Stimulated activated CD8-positive, alpha-beta memory T cell treated with anti-CD3 and anti-CD28 coated beads, Interleukin-12 subunit alpha, Interleukin-12 subunit beta, amount 100 ng/mL, for 4 hours (primary cell): ENCODE measurements at places on chromosomes 1 and 21.

- DNase-seq: no peak
Measured at GRCh38 chr1:62058956-62059355, 135.7 kb upstream of the L1TD1 start.

DNA sequence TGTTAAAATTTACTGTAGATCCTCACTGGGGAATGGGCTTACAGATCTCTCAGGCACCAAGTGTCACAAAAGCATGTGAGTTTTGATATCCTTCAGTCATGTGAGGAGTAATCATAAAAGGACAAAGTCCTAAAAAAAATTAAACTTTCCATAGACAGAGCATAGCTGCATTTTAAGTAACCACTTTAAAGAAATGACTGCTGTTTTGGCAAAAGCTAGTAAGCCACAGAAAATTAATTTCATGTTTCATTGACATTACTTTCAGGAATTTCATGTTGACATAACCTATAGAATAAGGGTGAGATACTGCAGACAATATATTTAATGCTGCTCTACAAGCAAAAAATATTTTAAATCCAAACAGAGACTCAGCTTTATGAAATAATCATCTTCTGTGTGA, 156.3 kb downstream of the LYPLAL1 start:
- DNase-seq: no peak

- no peak for DNase-seq
Measured at GRCh38 chr1:55196433-55197035, 18.6 kb downstream of the USP24 start.

DNA sequence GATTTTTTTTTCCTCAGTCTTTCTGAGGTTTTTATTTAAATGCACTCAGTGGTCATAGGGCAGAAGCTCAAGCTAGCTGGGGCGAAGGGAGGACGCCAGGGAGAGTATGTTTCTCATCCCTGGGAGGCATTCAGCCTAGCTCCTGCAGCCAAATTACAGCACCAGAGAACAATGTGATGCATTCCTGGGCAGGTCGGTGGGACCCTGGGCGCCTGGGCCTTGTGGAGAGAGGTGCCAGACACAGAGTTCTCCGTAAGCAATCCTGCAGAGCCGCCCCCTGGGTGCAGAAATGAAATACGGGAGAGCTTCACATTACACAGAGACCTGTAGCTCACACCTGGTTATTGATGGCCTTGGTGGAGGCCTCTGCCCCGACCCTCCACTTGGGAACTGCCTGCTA, 15.5 kb downstream of the WNT2B start:
- DNase-seq: no peak

GRCh38 chr1:162873671-162874666, 13.0 kb upstream of the CCDC190 start:
- DNase-seq: no peak

DNA sequence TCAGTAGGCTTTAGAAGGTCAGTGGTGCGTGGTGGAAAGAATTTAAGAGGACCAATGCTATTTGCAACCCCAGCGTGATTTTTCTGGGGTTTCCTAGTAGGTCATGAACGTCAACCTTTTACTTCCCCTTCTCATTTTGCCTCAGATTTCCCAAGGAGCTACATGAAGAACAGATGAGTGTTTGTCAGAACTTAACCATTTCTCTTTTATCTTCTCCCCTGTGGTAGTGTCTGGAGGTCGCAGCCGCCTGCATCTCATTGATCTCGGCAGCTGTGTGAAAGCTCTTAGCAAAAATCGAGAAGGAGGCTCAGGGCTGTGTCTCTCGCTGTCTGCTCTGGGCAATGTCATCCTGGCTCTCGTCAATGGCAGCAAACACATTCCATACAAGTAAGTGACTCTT, 491.1 kb downstream of the KIF26B start:
- DNase-seq: no peak

DNA sequence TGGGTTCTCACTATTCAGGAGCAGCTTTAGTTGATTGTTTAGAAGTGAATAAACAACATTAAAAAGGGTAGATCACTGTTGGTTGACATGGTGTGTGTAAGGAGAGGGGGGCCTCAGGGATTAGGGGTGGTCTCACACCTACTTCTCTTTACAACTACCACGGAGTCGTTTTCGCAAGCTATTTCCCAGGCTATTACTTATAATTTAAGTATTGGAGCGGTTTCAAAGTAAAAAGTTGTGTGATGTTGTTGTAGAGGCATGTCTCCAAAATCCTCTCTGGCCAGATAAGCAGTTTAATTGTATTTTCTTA, 1.3 kb downstream of the GPSM2 start:
- no peak for DNase-seq

GRCh38 chr1:198601936-198602889, 36.6 kb upstream of the PTPRC start:
- no peak for DNase-seq

DNA sequence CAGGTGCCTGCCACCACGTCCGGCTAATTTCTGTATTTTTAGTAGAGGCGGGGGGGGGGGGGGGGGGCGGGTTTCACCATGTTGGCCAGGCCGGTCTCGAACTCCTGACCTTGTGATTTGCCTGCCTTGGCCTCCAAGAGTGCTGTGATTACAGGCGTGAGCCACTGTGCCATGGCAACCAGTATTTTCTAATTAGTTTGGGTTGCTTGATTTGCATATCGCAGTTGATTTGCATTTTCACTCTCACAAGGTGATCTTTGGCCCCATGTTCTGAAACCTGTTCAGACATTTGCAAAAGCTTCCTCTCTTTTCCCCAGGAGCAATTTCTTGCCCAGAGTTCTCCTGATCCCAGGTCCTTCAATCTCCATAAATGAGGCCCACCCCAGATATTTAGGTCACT, 1.7 kb downstream of the TOR3A start:
- DNase-seq: no peak

GRCh38 chr1:110336300-110337039, 2.7 kb upstream of the RBM15 start:
- DNase-seq: no peak

DNA sequence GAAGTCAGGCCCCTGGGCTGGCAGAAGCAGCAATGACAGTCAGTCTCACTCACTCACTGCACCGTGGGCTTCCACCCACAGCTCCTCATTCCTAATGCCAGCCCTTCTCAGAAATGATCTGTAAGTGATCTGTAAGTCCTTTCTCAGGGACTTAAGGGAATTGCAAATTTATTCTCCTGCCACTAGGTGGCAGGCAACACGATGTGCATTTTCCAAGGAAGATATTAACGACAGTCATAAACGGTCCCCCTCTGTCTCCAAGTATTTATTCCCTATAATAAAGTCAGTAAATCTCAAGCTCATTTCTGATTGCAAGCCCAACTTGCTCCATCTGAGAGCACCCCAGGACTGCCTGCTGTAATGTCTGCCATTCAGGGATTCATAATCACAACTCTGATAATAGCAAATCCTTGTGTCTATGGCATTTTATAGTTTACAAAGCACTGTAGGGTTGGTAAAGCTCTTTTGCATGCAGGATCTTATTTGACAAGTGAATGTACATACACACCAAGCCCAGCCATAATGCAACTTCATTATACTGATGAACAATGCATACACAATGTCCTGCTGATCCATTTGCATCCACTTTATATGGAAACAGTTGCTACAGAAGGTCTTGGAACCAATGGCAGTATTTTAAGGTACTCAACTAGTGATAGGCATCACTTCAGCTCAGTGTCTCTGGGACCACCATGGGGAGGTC, 380.5 kb upstream of the CAMK1G start:
- no peak for DNase-seq

- no peak for DNase-seq
Measured at GRCh38 chr1:216502528-216503162, 79.4 kb upstream of the USH2A start.

DNA sequence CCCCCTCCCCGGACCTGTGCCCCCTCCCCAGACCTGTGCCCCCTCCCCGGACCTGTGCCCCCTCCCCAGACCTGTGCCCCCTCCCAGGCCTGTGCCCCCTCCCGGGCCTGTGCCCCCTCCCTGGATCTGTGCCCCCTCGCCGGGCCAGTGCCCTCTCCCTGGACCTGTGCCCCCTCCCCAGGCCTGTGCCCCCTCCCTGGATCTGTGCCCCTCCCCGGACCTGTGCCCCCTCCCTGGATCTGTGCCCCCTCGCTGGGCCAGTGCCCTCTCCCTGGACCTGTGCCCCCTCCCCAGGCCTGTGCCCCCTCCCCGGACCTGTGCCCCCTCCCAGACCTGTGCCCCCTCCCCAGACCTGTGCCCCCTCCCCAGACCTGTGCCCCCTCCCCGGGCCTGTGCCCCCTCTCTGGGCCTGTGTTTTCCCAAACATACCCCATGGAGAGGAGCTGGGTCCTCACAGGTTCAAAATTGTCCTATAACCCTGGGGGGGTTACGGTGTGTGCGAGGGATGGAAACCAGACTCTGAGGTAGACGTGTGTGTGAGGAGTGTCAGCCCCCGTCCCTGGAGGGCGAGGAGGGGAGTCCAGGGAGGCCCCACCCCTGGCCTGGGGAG, 47.6 kb upstream of the POFUT2 start:
- no peak for DNase-seq

GRCh38 chr1:28359592-28360239, 9.8 kb upstream of the PHACTR4 start:
- DNase-seq: peak; percentile 49

DNA sequence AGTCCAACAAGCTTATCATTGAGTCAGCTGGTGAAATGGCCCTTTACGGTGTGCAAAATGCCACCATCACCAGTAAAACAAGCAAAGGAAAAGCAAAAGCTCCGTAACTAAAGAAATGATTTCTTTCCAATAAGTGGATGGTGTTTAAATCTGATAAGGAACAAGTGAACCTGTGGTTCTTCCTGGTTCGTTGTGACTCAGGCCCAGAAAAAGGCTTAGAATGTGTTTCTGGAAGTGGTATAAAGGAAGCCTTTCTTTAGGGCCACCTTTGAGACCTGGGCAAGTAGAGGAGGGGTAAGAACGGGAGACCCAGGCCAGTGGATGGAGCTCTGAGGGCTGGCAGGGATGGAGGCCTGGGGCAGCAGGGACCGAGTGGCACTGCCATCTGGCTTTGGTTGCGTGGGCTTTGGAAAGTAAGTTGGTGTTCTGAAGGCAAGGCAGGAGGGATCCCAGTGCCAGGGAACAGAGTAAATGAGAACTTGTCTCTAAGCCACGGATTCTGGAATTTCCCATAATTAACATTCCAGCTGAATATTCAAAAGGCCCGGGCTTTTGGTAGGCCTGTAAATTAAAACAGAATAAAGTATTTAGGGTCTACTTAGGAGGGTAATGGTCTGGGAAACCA, 87.9 kb upstream of the LMO4 start:
- no peak for DNase-seq

DNA sequence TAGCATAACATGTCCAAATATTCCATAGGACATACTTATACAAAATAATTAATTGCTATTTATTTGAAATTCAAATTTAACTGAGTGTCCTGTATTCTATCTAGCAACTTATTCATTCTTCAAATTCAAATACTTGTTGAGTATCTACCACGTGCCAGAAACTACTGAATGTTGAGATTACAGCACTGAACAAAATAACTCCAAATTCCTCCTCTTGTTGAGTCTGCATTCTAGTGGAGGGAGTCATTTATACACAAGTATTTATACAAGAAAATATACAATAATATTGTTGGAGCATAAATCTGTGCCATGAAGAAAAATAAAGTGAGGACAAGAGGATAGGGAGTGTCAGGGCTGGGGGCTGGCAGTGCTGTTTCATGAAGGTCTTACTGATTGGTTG, 43.7 kb upstream of the CDC42BPA start:
- DNase-seq: no peak

- DNase-seq: no peak
Measured at GRCh38 chr1:236000781-236001180, 64.1 kb downstream of the NID1 start.

- DNase-seq: no peak
Measured at GRCh38 chr21:36776981-36777617, 78.2 kb downstream of the SIM2 start.

- DNase-seq: no peak
Measured at GRCh38 chr1:201662646-201663045, 123.7 kb downstream of the NAV1 start.

GRCh38 chr1:220370041-220370700, 97.9 kb upstream of the RAB3GAP2 start:
- DNase-seq: no peak

DNA sequence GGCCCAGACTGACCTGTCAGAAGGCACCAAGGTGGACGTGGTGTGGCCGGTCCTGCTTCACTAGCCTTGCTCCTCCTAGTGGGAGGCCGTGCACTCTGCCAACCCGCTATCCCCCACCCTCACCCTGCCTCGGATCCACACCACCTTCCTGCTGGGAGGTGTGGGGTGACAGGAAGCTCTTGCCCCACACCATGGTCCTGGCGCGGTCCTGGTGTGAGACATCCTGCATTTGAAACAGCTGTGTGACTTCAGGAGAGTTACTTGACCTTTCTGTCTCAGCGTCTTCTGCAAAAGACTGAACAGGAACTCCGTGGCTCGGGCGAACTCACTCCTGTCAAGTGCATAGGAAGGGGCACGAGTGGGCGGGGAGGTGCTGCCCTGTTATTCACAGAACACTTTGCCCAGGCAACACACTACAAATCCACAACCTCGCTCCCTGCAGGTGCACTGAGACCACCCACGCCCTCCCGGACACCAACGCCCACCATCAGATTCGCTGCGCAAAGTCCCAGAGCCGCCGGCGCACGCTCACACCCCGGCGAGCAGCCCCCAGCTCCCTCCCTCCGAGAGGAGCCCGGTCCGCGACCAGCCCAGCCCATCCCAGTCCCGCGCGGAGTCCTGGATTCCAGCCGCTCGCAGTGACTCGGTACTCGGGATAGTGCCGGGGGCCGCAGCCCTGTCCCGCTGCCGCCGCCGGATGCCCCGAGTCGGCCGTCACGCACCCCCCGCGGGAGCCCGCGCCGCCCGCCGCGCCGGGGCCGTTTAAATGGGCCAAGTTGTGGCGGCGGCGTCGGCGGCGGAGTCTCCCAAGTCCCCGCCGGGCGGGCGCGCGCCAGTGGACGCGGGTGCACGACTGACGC, at the start of gene SAMD11:
SAMD11 (plus strand) TSS at position 793 of the 860 bp plus-strand sequence. CDS start 509 bp downstream, outside the sequence.
- peak; percentile 45 for DNase-seq

DNA sequence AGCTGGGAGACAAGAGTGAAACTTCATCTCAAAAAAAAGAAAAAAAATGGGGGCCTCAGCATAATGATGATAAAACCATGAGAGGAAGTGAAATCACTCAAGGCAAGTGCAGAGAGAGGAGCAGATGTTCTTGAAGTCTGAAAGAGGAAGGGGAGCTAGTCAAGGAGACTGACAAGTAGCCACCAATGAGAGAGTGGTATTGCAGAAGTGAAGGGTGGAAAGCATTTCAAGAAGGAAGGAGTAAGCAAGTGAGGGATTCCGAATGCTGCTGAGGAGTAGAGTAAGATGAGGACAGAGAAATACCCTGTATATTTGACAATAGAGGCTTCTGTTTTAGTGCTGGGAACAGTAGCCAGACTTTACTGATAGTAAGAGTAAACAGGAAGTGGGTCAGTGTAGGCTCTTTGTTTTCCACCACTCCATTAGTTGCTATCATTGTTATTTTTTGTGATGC, 2.9 kb downstream of the TATDN3 start:
- no peak for DNase-seq

GRCh38 chr21:27825035-27825434, 858.1 kb upstream of the ADAMTS5 start:
- no peak for DNase-seq
